ENCODE measurements at places on chromosomes 6 and 20. TPM values are rescaled to one million over a fixed set of nuclear protein-coding genes. Genes with fewer than 3 reads are reported as not detected.

Gene OR2B6
- not detected for total RNA-seq

Gene RSPH9
- not detected for total RNA-seq

Gene COL9A3
- not detected for total RNA-seq

Gene PNPLA1
- total RNA-seq = 0.24 TPM

Gene ECT2L
- not detected for total RNA-seq

Gene L3MBTL1
- 12.8 TPM for total RNA-seq
